ENCODE measurements at places on chromosomes 7 and 10.
A peak's percentile ranks its signal among the peaks of the same experiment; 100 is the strongest.

GRCh38 chr7:2717293-2718261 lies 29.6 kb downstream of the AMZ1 start:
- no peak for DNase-seq

DNA sequence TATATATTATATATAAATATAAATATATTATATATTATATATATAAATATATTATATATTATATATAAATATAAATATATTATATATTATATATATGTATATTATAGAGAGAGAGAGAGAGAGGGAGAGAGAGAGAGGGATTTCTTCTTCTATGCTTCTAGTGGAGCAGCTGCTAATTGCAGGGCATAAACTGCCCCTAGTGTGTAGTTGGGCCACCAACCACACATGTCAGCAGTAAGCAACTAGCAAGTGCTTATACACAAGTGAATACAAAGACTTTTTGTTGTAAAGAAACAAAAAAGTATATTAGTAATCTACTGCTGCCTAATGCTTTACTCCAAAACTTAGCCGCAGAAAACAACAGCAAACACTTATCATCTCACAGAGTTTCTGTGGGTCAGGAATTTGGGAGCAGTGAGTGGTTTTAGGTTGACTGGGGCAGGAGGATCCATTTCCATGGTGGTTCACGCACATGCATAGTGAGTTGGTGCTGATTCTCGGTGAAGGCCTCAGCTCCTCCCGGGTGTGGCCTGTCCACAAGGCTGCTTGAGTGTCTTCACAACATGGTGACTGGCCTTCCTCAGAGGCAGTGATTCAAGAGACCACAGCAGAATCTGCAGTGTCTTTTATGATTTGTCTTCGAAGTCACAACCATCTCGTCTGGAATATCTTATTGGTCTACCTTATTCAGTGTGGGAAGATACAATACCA lies 25.5 kb upstream of the BAG3 start:
- DNase-seq: no peak

DNA sequence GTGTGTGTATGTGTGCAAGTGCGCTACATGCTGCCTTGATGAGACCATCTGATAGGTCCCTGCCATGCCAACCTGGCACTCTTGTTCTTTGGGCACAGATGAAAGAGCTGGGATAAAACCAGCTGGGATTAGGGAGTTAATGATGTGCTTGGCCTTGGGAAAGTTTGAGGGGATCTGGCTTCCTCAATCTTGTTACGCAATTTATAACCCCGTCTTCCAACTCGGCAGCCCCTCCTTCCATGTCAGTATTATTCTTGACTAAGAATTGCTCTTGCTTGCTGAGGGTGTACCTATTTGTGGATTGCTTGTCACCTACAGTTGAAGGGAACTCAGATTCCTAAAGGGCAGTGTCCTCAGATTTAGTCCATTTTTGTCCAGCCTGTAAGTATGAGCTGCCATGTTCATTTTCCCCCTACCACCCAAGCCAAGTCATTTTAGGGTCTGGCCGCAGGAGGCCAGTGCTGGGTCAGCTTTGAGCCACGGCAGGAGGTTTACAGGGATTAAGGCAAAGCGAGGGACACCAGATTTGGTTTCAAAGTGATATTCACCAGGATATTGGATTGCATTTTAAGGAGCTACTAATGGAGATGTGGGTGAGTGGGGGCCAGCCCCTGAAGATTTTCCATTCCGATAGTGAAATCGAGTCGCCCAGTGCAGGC lies 34.1 kb upstream of the KCNMA1 start:
- DNase-seq: no peak

DNA sequence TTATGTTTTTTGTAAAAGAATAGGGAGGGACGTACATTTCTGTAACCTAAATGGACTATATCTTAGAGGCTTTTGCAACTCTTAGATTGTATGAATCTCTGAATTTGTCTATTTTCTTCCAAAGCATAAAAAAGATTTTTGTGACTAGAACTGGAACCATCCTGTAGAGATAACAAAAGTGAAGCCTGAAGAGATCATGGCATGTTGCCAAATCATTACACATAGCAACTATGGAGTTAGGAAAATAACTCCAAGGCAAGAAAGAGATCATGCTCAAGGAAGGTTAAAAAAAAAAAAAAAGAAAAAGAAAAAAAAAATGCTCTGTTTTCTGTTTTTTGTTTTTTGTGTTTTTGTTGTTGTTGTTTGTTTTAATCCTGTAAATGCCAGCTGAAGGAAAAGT lies 567.7 kb upstream of the ZWINT start:
- DNase-seq: peak; percentile 3

GRCh38 chr7:29167721-29168120 lies 21.4 kb upstream of the CPVL start:
- no peak for DNase-seq

DNA sequence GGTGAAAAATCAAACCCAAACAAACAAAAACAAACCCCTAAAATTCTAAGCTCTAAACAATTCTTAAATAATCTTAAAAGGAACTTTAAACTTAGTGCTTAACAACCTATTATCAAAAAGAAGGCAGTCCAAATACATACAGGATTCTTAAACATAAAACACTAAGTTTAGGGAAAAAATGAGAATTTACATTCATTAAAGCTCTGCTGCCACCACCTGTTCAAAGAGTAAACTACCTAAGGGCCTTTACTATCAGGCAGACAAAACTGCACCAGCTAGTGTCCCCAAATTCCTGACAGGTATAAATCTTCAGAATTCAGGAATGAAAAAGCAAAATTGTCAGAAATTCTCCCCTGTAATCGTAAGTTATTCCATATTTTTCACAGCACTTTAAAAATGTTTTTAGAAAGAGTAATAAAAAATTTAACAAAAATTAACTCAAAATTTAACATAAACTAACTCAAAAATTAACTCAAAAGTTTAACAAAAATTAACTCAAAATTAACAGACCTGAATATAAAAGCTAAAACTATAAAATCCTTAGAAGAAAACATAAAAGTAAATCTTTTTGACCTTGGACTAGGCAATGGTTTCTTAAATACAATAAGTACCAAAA lies 55.1 kb downstream of the PDZD8 start:
- no peak for DNase-seq

- no peak for DNase-seq
These were observed 4.1 kb upstream of the ITGA8 start for GRCh38 chr10:15723803-15724202.

DNA sequence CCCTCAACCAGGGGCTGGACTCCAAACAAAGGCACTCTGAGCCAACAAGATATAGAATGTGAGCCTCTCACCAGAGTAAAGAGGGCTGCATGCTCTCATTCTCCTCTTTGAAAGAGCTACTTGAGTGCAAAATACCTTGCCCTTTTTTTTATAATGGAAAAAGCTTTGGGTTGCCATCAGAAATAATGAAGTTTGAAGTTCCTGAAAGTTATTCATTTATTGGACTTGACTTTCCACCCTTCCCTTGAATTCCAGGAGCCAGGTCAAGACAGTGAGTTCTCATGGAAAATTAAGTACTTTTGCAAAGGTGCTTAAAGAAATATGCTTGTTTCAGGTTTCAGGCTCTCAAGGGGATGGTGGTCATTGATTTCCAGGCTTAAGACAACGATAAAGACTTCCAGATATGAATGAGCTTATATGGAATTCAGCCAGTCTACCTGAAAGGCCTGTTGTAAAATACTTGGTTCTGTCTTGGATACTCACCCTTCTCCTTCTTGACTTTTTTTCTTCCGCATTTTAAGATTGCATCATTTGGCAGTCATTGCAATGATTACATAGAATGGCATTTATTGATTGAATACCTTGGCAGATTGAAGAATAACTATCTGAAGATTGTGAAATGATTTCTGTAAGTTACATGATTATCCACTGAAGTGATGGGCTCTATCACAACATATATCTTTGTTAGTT lies 696.4 kb downstream of the INHBA start:
- DNase-seq: no peak

GRCh38 chr10:94035982-94036765 lies 42.4 kb downstream of the PLCE1 start:
- DNase-seq: no peak

DNA sequence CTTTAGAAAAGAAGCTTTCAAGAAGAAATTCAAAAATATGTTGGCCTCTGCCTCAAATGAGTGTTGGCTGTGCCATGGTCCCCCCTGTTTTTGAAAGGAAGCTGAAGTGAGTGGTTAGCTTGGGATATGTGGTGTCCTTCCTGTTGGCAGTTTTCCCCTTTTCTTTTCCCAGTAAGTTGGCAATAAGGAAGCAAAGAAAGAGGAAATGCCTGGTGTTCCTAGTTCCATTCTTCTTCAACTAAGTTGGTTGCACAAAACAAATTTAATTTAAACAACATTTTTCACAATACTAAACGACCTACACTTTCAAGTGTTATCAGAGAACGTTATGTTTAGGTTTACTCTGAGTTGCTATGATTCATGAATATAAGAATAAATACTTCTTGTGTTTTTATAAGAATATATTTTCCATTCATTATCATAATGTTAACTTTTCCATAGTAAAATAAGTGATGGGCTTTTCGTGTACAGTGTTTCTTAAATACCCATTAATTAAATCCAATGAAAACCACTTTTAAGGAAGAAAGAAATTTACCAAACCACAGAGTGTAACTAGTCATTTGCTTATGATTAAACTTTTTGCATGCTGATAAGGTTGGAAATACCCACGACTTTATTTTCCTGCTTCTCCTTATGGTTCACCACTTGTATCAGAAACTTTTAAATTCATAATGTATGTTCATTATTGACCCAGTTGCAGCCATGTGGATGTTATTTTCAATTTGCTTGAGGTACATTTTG lies 7.7 kb downstream of the HDAC9 start:
- DNase-seq: no peak

- DNase-seq: no peak
These were observed 882 bp downstream of the DLX6 start for GRCh38 chr7:97006055-97006815.

DNA sequence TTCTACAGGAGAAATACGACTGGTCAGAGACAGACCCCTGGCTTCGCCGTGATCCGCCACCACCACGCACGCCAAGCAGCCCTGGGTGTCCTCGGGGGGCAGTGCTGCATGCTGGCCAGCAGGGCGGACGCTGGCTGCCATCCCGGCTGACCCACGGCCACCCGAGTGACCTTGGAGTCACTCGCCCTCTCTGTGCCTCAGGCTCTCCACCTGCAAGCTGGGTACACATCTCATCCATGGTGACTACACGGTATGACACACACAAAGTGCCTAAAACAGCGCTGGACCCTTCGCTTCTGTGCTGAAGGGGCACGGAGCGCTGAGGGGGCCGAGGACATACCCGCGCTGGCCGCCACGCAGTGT lies 62.0 kb upstream of the RNF32 start:
- no peak for DNase-seq

DNA sequence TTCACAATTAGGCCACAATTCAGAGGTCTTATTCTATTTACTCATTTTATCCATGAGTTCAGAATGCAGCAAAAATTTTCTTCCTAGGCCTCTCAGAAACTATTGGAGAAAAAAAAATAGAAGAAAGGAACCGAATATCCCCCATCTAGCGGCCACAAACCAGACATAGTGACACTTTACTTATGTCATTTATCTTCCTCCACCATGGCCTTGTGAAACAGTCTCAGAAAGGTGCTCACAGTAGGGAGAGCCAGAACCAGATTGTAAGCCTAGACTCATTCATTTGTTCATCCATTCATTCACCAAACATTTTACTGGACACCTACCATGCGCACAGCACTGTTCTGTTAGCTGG lies 16.0 kb downstream of the CREB3L2 start:
- no peak for DNase-seq

GRCh38 chr10:89051593-89051992 lies 61.0 kb downstream of the FAS start:
- no peak for DNase-seq

GRCh38 chr10:127299956-127300689 lies 103.7 kb upstream of the INSYN2A start:
- no peak for DNase-seq

DNA sequence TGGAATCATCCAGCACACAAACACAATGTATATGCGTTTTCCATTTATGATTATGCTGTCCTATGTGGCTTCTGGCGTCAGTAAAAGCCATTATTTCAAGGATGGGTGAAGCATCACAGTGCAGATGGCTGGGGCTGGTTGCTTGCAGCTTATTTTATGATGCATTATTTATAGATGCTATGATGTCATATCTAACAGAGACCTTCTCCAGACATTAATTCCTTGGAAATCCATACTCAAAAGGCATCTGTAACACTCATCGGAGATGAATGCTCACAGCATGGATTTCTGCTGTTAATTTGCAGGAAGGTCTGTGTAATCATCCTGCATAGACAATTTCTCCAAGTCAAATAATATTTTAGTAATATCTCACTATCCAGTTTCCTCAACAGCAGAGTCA lies 7.2 kb downstream of the RGS10 start:
- DNase-seq: no peak

DNA sequence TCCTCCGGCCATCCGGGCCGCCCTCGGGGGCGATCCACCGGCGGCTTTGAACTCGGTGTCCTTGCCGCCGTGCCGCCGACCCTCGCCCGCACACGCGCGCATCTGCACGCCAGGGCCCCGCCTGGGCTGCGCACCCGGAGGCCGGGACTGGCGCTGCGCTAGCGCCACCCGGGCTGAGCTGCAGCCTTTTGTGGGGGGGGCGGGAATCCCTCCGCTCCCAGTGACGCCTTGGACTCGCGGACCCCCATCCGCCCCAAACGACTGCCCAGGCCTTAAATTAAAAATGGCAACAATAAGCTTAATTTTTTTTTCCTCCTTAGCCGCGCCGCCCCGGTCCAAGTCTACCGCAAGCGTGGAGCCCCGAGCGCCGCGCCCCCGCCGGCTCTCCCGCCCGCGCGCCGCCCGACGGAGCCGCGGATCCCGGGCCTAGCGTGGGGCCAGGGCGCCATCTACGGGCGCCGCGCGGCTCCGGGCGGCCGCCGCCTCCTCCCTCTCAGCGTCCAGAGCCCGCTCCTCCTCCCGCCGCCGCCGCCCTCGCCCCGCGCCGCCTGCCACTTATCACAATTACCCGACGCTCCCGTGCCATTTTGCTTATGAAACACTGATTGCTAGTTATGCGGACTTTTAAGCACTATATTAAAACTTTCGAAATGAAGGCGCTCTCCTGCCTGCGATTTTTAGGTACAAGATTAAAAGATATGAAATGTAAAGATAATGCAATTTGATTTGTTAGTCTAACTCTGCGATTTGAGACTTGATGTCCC lies 7.5 kb upstream of the EBF3 start:
- peak; percentile 40 for DNase-seq

- no peak for DNase-seq
These were observed 558 bp downstream of the TCTN3 start for GRCh38 chr10:95693071-95693667.

DNA sequence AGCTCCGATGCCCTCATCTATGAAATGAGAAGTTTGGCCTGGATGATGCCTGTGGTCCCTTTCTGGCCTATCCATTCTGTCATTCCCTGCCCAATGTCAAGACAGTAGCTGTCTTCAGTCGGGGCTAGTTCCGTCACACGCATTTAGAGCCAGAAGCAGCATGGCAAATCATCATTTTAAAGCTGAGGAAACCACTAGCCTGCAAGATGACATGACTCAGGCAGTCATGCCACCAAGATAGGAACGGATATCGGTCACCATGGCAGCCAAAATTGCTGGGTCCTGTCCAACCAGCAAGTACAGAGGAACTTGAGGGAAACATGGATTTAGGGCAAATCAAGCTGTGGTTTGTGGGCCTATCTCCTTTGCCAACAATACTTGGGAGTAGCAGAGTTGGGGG lies 64.5 kb upstream of the MRLN start:
- no peak for DNase-seq

- DNase-seq: no peak
These were observed 337.8 kb downstream of the NRG3 start for GRCh38 chr10:82212753-82213152.

- DNase-seq: no peak
These were observed 162.4 kb upstream of the MEOX2 start for GRCh38 chr7:15848901-15849300.

GRCh38 chr7:139403601-139404000 lies 43.9 kb downstream of the LUC7L2 start:
- DNase-seq: no peak

GRCh38 chr7:27163288-27164044 lies 1.9 kb downstream of the HOXA9 start:
- DNase-seq: no peak

Measured in COR-L47 (cell line).